Activated naive CD4-positive, alpha-beta T cell treated with Interleukin-2 at 50 U/mL for 16 hours (primary cell): ENCODE measurements at places on chromosomes 11 and 22.

DNA sequence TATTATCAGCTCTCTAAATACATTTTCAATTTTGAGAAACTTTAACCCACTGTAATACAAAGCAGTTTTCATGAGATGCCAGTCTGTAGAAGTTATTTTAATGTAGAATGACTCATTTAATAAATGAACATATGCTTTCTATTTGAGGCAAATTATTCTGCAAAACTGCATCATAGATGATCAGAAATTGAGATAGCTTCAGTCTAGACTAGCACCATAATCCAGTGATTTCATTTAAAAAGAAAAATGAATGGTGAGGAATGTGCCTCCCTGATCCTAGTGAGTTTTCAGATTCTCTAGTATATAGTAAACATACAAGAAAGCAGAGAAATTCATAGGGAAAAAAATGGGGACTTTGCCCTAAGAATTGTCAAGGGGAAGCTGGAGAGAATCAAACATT is 66.1 kb downstream of the OR5AK2 start:
- no peak for DNase-seq

DNA sequence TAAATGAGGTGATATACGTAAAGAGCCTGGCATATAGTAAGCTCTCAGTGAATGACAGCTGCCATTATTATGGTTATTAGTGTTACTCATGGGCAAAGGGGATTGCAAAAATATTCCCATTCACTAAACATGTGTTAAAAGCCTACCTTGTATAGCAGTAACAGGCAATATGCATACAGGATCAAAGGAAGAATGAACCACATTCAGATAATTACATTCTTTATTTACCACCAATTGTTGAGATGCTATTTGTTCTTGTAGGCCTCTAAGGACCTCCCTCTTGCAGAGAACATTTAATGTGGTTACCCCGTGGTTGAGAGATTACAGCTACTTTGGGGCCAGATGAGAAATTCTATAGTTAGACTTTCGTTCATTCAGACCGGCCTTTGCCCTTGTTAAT is 82.7 kb upstream of the DRD2 start:
- no peak for DNase-seq

DNA sequence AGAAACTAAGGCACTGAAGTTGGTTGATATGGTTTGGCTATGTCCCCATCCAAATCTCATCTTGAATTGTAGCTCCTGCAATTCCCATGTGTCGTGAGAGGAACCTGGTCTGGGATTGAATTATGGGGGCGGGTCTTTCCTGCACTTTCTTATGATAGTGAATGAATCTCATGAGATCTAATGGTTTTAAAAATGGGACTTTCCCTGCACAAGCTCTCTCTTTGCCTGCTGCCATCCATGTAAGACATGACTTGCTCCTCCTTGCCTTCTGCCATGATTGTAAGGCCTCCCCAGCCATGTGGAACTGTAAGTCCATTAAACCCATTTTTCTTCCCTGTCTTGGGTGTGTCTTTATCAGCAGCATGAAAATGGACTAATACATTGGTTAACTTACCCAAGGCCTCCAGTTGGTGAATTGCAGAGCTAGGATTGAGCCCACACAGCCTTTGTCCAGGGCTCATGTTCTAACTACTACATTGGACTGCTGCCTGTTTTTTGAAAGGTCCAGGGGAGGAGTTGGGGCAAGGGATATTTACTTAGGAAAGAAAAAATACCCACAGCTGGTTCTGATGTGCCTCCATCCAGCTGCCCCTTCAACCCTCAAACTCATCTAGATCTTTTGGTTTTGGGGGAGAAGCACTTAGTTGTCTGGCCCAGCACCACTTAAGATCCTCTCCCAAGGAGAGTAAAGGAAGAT is 107.8 kb upstream of the NAV2 start:
- no peak for DNase-seq

DNA sequence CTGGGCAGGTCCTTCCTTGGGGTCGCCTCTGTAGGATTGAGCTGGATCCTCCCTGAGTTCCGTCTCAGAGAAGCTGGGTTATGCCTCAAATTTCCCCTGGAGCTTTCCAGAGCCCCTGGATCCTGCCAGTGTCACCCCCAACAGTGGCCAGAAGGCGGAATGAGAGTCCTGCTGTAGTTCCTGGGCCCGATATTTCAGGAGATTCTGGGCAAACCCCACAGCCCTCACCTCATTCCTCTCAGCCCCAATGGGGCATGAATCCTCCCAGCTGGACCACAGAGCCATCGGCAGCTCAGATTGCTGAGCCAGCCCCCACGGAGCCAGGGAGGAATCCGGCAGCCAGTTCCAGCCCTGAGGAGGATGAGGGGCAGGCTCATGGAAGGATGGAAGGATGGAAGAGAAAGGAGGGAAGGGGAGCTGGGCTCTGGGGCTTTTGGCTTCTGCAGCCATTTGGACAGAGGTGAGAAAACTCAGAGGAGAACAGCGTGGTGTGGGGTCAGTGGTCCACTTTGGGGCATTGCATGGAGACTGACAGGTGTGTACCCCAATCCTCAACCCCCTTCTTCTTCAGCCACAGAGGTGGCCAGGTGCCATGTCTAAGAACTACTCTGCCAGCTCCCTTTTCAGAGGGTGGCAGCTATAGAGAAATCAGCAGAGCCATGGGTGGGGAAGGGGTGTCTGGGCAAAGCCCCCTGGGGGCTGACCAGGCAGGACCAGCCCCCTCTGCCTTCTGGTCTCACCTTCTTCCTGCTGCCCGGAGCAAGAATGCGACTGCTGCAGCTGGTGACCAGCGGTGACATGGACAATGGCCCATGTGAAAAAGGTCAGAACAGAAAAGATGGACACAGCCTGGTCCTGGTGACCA is 867.6 kb downstream of the TBC1D22A start:
- DNase-seq: no peak

- no peak for DNase-seq
Observed at GRCh38 chr11:2890466-2891294, 5.1 kb upstream of the CDKN1C start.

DNA sequence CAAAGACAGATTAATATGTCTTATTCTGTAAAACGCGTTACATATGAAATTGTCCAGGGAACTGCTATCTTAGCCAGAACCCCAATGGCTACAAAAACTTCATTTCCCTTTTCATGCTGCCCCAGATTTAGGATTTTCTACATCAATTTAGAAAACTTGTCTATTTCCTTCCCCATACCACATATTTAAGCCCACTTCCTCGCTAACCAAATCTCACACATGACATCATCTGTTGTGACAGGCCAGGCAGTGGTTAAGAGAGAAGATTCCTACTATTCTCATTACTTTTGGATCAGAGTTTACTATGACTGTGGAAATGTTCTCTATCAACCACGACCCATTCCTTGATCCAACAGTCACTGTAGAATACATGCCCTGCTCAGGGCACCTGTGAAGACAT is 15.9 kb downstream of the CCDC82 start:
- DNase-seq: no peak
